Lung (tissue), 17 donors: ENCODE measurements at places on chromosomes 7 and 10.

DNA sequence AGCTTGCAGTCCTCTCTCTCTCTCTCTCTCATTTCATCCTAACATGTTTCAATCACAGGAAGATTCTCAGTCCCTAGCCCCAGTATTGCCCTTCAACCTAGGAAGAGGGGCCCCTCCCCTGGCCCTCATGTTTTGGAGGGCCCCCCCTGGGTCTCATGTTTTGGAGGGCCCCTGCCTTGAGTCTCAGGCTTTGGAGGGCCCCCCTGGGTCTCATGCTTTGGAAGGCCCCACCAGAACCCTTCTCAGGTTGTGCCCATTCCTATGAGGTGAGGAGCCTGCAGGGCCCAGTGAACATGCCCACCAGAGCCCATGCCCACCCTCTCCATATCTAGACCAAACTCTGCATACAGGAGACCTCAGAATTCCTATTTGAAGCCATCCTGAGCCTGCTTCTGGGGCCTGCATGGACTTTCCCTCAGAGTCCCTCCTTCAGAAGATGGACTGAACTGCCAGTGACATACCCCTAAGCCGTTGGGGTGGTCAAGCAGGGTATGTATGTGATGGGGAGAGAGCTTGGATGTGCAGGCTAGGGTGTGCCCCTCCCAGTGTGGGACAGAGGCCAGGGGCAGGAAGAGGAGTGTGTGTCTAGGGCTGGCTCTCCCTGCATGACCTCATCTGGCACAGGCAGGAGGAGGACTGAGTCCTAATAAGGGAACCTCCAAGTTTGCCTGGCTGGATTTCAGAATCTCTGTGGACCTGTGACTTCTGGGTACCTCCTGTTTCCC lies 8.1 kb upstream of the VDAC2 start:
- no peak for DNase-seq

GRCh38 chr7:35454575-35455385 lies 200.9 kb upstream of the TBX20 start:
- peak; percentile 3 for DNase-seq

DNA sequence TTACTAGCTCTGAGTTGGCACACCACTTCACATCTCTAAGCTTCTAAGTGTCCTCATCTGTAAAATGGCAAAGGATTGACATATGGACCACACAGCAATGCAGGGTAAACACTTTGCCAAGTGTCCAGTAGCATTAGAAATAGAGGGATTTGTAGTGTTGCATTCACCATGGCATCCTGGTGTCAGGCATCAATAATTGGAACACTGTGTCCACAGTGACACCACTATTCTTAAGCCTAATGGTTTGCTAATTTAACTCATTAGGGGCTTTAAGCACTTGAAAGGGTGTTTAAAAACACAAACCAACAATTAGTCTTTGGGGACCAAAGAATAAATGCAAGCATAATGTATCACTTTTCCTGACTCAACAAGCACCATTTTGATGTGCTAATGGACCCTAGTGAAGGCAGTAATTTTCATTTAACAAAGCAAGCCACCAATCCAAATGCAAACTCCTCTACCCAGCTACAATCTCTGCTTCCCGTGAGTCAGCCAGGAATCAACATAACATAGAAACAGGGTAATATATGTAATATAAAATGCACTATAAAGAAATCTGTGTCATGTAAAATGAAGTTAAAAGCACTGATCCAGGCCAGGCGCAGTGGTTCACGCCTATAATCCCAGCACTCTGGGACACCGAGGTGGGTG lies 75.9 kb downstream of the FAM204A start:
- DNase-seq: no peak

DNA sequence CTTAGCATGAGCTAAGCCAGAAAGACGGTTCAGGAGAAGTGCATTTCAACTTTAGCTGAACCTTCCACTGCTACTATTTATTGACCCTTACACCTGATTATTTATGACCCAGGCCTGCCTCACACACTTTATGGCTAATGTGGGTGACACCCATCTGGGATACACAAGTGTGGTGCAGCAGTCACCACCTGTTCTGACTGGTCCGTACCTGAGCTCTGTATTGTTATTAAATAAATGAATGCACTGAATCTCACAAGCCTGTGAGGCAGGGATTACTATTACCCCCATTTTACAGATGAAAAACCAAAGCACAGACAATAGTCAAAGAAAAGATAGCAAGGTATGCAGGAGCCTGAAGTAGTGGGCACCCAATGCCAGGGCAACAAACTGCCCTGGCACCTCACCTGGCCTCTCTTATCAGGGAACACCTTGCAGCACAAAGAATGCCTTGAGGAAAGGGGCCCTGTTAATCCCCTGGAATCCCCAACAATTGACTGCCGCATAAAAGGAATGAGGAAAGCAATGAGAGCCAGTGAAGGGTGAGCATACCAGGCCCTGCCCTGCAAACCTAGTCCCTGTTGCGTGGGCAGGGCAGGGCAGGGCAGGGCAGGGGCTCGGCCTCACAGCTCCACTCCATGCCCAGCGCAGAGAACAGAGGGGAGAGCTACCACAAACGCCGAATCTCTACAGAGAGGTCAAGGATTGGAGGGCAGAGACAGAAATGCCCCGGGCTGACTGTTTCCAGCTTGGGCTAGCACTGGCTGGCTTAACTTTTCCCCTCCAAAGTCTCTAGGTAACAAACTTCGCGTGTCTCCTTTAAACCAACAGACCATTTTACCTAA lies 1.3 kb downstream of the ANXA11 start:
- peak; percentile 55 for DNase-seq

DNA sequence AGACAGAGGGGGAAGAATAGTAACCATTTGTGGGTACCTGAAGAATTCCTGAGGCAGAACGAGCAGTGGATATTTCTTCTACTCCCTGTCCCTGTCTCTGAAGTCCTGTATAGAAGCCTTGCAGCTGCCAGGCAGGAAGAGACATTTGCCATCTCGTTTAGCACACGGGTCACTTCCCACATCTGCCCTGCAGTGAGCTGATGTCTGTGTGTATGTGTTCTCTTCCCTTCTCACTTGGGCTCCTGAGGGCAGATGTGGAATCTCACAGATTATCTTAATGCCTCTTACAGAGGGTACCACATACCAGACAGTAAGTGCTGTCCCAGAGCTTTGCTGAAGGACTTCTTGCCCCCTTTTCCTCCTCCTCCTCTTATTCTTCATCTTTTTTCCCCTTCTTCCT lies 14.1 kb upstream of the TRPV6 start:
- no peak for DNase-seq

- DNase-seq: no peak
Observed at GRCh38 chr10:11236234-11236633, 218.6 kb downstream of the CELF2 start.

- DNase-seq: no peak
Observed at GRCh38 chr7:41972270-41972669, 264.7 kb downstream of the GLI3 start.

- DNase-seq: peak; percentile 36
Observed at GRCh38 chr10:132722394-132723329, 63.3 kb downstream of the NKX6-2 start.

DNA sequence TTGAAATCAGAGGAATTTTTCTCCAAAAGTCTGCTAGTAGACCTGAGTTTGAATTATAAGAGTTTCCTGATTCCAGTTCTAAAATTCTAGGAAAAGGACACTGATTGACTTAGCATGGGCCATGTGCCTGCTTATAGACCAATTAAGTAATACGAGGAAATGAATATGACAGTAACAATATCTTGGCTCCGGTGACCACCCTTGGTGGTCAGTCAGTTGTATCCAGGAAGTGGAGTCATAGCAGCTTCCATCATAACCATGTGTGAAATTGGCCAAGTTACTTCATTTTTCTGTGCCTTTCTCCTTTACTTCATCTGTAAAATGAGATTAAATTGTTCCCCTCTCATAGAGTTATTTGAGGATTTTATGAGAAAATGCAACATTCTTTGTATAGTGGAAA lies 66.9 kb downstream of the MTPAP start:
- DNase-seq: no peak

DNA sequence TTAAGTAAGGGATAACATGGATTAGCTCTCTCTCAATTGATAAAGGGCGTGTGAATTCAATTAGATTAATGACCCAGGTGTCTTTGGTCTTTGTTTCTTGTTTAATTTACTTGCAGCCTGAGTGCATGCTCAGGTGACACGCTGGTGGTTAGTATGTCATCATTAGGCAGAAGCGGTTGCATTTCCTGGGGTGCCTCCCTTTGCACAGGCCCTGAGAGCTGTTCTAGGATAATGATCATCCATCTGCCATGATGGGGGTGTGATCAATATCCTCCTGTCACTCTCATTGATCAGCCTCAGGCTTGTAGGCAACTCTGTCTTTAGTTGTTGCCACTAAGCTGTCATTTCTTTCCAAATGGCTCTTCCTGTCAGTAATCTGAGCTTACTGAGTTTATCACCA lies 99.6 kb upstream of the NPS start:
- no peak for DNase-seq

- DNase-seq: no peak
Observed at GRCh38 chr10:72252972-72253371, 20.8 kb upstream of the DDIT4 start.
